Caki2 (cell line): ENCODE measurements at places on chromosomes 5 and 9.

- DNase-seq: no peak
These were observed 110.2 kb upstream of the ISL1 start for GRCh38 chr5:51273021-51273420.

DNA sequence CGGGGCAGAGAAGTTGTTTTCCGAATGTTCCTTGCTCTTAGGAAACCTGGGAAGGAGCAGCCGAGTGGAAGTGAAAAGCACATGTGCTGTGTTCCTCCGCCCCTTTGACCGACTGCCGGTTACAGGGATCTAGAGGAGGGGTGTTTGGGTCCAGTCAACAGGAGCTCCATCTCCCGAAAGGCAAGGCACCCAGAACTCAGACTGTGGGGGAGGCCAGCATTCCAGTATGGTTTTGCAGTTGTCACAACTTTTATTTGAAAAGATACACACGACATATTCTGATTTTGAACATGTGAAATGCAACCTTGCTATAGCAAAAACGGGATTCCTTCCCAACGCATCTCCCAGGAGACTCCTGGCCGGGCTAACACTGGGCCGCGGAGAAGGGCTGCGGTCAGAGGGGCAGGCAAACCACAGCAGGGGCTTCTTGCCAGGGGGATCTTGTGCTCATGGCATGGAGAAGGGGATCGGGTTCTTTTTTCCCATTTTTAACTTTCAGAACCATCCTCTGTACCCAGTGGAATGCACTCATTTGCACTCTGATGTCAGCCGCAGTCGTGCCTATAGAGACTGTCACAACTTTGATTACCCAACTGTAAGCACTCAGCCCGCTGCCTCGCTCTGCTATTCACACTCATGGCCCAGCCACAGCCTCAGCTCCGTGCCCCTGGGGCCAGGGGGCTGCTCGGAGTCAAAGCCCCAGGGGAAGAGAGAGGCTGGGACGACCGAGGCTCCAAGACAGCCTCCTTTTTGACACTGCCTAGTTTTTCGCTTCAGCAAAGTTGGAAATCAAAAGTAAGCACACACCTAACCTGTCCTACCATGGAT is 3.9 kb downstream of the QRFP start:
- no peak for DNase-seq

DNA sequence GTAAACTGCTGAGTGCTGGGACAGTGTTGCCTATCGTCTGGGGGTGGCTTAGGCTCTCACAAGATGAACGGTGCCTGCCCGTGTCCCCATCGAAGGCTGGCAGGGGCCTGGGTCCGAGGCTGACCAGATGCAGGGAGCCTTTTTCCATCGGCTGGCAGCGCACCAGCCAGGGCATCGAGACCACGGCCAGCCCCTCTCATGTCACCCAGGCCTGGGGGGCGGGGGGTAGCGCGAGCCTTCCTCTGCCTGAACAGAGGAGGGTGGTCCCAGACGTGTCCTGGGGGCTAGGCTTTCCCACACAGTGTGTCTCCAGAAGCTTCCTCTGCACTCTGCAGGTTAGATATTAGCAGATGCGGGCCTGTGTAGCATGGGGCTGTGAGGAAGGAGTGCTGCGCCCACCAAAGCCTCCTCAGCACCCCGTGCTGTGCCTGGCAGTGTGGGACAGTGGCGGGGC is 17.3 kb downstream of the FGD3 start:
- no peak for DNase-seq

GRCh38 chr9:121464968-121465367 is 34.7 kb downstream of the GGTA1 start:
- no peak for DNase-seq

- no peak for DNase-seq
These were observed 79.9 kb upstream of the APC start for GRCh38 chr5:112657804-112658203.

DNA sequence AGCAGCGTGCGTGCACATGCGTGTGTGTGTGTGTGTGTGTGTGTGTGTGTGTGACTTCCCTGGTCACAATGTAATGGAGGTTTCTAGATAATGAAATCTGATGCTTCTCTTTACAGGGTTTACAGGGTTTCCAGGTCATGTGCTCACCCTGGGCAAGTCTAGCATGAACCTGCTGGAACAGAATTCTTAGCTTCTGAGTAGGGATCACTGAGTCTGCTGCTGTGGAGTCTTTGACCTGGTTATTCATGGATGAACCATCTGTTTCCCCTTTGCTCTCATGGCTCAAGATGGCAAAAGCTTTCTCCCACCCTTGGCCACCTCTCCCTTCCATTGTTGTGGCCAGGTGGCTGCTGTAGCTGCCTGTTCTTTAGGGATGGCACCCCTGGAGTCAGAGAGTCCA is 111.6 kb upstream of the SHB start:
- DNase-seq: no peak

DNA sequence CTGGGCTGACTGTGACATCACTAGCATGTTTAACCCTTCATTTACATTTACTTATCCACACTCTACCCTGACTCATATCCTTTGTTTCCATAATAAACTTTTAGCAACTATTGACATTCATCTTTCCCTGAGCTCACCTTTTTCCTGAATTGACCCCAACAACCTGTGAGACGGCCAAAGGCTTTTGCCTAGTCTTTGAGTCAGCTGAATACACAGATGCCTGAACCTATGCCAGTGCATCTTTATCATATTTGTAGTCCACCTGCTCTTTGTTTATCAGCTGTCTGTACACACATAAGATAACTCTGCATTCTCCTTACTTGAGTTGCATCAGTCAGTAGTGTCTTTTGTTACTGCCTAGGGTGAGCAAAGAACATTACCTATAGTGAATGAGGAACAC is 128.5 kb upstream of the HMHB1 start:
- DNase-seq: no peak

DNA sequence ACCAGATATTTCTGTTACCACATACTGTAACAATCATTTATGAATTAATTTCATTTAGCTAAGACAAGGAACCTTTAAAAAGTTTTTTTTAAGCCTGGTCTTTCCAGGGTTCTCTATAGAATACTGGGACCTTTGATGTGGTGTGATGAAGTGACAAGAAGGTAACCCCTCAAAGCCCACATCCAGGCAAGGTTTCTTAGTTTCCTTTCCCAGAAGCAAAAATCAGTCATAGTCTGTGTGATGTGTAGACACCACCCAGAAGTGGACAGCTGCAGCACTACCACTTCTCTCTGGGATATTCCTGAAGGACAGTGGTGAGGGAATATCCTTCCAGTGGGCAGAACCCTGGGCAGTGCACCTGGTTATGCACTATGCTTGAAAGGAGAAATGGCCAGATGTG is 115.6 kb downstream of the TTC39B start:
- no peak for DNase-seq

- DNase-seq: no peak
These were observed 1.4 kb downstream of the ZFR start for GRCh38 chr5:32443145-32443540.

DNA sequence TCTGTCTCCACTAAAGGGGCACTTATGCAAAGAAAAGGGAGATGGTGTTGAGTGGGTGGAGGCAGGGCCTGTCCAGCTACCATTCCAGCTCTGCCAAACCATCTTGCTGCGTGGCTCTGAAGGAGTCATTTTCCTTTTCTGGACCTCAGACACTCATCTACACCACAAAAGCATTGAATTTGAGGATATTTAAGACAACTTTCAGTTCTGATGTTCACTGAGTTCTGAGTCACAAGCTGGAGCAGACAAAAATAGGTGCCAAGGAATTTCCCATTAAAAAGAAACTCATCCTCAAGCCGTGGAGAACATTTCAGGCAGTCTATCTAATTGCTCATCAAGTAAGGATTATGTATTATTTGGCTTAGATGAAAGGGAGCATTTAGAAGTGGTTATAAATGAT is 195.0 kb upstream of the TBC1D2 start:
- no peak for DNase-seq

GRCh38 chr5:54753034-54753433 is 232.4 kb downstream of the ESM1 start:
- DNase-seq: no peak

DNA sequence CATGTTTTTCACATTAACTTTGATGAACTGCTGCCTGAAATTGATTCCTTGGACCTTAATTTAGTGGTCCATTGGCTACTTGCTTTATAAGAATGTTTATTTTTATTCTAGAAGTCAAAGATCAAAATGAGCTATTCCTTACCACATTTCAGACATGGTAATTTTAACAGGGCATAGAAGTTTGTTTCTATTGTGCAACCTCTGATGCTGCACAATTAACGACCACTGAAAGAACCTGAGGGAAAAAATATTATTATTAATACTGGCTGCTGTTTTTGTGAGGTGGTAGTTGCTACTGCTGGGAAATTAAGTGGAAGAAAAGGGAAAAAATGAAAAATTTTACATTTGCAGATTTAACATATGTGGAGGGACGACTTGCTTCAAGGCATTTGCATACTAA is 37.9 kb upstream of the RAB3C start:
- DNase-seq: no peak

DNA sequence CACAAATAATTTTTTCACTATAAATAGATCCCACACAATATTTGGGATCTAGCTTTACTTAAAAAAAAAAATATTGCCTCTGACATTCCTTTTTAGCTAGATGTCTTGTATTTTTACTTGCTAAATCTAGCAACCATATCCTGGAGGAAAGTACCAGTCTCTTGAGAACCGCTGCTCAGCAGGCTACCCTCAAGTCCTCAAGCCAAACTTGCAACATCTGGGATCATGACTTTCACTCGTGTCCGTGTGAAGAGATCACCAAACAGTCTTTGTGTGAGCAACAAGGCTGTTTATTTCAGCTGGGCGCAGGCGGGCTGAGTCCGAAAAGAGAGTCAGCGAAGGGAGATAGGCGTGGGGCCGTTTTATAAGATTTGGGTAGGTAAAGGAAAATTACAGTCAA is 180.3 kb upstream of the FER start:
- no peak for DNase-seq

GRCh38 chr9:125153712-125154367 is 10.5 kb upstream of the SCAI start:
- DNase-seq: no peak

- DNase-seq: no peak
These were observed 95.3 kb downstream of the KLF4 start for GRCh38 chr9:107394264-107394663.

- DNase-seq: peak; percentile 83
These were observed 182.5 kb downstream of the NTRK2 start for GRCh38 chr9:84851935-84852585.

DNA sequence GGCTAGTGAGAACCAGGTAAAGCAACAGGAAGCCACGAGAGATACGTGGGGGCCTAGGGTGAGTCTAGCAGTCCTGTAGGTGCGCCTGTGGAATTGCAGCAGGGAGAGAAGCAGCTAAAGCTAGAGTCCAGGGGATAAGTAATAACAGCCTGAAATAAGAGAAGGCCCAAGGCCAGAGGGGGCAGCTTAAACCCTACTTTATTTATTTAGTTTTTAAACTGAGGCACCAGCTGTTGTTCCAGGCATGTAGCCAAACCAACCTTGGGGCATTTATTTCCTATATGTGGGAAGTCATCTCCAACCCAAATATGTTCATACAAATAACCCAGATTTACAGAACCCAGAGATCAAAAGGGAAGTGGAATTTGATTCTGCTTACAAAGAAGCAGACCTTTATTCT is 93.5 kb downstream of the GLDC start:
- DNase-seq: no peak

GRCh38 chr5:570446-570845 is 41.7 kb upstream of the CEP72 start:
- DNase-seq: no peak

DNA sequence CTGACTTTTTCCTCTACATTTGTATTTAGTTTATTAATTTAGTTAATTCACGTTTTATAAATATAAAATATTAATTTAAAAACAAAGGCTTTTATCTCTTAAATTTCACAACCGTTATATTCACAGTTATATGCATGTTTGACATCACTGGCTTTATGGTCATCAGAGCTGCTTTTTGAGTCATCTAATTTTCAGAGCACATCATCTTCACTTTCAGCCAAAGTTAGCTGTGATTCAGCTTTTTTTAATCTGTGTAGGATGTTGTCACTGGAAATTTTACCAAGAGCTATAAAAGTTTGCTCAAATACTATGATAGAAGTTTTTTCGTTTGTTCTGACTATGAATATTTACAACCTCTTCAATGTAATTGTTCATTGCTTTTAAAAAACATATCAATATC is 12.4 kb downstream of the CDC37L1 start:
- no peak for DNase-seq

DNA sequence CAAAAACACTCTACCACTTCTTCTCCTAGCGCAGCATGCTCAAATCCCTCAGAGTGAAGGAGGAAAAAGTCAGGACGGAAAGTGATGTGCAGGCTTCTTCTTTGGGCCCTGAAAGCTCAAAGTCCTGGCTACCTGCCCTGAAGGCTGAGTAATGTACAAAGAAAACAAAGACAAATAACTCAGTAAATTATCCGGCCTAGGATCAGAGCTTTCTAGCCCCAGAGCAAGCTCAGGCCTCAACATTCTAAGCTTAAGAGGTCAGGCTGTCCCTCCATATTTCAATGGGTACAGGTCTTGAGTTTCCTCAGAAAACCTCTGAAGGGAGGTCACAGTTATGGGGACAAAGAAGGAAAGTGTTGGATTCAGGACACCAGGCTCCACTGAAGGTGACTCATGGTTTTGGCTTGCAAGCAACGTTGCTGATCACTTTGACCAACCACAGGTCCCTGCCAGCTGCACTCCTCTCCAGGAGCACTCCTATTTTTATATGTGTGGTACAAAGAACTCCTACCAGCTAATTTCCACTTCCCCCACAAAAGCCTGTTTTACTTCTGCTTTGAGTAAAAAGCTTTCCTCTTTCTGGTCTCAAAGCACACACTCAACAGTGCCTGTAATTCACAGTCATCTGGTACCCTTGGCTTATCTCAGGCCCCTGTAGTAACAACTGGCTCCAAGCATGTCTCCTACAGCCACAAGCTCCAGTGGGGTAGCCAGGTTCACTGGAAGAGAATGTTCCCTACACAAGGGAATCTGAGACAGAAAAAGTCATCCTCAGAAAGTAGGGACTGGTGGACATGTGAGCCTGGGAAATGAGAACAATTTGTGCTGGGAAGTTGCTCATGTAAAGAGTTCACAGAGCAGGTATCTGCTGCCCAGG is 115.7 kb downstream of the UGCG start:
- DNase-seq: peak; percentile 91

GRCh38 chr9:36928670-36929349 is 105.3 kb downstream of the PAX5 start:
- DNase-seq: peak; percentile 23

GRCh38 chr9:114900942-114901802 is 29.2 kb downstream of the TNFSF8 start:
- no peak for DNase-seq

GRCh38 chr9:21873540-21874221 is 71.2 kb downstream of the MTAP start:
- DNase-seq: peak; percentile 46
